ENCODE measurements at places on chromosomes 5 and 9. TPM values are rescaled to one million over a fixed set of nuclear protein-coding genes. Genes with fewer than 3 reads are reported as not detected.

The RNF208 gene
- total RNA-seq = 2.8 TPM

The ANKRD33B gene
- 27.0 TPM for total RNA-seq

The PCDHGB2 gene
- total RNA-seq = 2.9 TPM

The KCNMB1 gene
- 1.6 TPM for total RNA-seq

The PAPPA gene
- total RNA-seq = 2.3 TPM

The MACIR gene
- 5.6 TPM for total RNA-seq

The GPR150 gene
- total RNA-seq = 0.60 TPM

The IFNK gene
- total RNA-seq = not detected

The AOPEP gene
- total RNA-seq = 157 TPM

DNA sequence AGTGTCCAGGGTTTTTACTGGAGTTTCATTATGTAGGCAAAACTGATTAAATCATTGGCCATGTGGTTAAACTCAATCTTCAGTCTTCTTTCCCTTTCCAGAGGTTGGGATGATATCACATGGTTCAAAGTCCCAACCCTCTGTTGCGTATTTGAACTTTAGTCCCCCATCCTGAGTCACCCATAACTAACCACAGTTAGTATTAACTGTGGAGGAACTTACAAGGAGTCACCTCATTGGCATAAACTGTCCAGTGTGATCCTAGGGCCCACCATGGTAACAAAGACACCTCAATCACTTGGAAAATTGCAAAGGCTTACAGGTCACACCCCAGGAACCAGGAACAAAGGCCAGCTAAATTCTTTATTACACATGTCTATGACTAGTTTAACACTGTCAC is 188.5 kb downstream of the COX7C start:
- no peak for DNase-seq

GRCh38 chr9:105059252-105059651 is 131.3 kb upstream of the ABCA1 start:
- no peak for DNase-seq

DNA sequence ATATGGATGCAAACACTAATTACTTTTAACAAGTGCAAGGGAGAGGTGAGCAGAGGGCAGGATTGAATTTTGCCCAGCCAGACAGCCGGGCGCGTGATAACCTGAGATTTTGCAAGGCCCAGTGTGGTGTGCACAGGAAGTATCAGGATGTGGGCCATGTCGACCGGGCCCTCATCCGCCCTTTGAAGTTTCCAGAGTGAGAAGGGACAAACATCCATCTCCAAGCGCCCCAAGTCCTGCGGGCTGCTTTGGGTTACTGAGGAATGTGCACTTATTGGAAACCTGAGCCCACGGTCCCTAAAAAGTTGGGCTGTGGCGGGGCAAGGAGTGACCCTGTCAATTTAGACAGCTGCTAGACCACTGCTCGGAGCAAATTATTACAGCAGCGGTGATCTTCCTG is 272.2 kb upstream of the IRX2 start:
- DNase-seq = peak; percentile 23

- no peak for DNase-seq
These were observed 49.0 kb downstream of the PPARGC1B start for GRCh38 chr5:149779124-149779465.

DNA sequence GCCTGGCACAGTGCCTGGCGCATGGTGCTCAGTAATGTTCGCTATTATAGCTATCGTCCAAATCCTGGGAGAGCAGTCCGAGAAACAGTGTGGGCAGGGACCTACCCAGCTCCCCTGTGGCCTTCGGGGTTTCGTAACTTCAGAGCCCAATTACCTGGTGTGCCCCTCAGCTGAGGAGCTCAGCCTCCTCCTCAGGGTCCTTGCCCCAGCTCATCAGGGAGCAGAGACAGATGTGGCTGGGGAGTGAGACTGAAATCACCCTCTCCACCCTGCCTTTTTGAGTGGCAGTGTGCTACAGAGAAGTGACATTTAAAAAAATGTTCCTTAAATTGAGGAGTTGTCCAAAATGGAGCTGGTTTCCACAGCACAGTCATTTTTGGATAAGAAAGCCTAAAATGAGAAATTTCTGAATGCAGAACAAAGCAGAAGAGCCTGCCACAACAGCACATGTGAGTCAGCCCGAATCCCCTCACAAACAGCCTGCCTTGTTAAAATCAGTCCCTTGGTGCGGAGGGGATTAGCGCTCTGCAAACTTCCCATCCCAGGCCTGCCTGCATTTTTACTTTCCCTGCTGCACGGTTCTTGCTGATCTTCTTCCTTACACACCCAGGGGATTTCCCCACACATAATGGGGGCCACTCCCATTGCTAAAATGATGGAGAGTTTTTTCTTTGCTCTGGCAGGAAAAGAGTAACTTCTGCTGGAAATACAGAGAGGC is 78.1 kb upstream of the PITX1 start:
- no peak for DNase-seq

DNA sequence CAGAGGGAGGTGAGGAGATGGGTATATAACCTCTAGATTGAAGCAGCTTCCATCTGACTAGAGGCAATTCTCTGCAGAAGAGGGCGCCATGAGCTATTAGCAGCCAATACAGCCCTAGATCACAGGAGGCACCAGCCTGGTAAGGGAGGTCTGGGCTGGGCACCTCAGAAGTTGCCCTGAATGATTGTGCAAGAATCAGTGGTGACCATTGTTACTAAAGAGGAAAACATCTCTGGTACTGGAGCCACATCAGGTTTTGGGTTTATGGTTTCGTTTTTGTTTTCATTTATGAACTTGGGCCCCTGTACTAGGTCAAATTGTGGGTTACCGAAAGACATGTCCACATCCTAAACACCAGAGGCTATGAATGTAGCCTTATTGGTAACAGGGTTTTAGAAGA is 342.0 kb downstream of the MLLT3 start:
- DNase-seq = no peak

- DNase-seq = no peak
These were observed 621.2 kb upstream of the CDH6 start for GRCh38 chr5:30572279-30572678.

DNA sequence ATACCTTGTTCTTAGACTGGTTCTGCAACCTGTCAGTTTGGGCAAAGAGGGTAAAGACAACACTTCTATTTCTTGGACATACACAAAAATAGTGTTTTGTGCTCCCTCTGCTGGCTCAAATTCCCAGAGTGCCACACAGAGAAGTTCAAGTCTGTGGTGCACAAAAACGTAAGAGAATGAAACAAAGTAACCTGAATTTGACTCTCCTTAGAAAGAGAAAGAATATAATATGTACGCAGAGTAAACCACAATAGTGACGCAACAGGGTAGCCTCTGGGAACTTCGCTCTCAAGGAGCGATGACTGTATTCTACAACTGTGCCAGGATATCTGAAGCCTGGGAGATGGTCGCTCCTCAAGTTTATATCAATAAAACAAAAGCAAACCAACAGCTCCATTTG is 18.5 kb downstream of the DDX31 start:
- DNase-seq = no peak

- no peak for DNase-seq
These were observed 499.0 kb upstream of the SGCD start for GRCh38 chr5:155827949-155828348.

DNA sequence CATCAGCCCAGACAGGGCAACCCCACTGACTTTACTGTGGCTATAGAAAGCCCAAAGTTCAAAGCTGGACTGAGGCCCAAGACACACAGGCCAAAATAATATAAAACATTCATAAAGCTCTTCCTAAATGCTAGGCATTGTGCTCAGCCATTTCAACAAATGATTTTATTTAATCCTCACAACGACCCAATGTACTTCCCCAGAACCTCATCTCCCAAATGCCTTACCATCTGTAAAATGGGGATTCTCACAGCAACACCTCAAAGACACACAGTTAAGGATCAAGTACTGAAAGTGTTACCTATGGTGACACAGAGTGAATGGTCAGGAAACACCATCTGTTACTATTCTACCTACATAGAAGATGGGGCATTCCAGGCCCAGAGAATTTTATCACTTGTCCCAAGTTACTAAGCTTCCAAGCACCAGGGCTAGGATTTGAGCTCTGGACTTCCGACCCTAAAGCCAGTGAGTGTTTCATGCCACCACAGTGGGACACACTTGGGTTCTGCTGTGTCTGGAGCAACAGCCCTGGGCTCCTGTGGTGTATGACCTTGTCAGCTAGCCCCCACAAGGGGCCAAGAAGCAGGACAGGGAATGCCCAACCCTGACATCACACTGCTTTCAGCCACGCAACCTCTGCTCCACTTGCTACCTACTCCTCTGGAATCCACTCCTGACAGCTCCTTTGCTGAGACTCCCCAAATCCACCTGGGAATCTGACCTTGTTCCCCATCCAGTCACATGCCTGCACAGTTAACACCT is 15.1 kb downstream of the SHB start:
- no peak for DNase-seq

- DNase-seq = no peak
These were observed 172.3 kb upstream of the PPP1R26 start for GRCh38 chr9:135307300-135307699.

DNA sequence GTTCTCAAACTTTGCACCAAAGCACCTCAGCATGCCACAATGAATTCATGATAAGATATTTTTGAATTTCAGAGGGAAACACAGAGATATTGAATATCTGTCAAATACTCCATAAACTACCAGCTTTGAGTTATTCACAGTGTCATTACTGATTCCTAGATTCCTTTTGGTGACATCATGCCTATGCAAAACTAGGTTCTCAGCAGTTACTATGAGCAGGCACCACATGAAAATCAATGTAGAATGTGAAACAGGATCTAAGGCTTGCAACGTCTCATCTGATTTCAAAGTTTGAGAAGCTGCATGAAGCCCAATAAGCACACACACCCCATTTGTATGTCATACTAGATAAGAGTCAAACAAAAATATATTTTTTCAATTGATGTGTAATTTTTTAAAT is 426.5 kb downstream of the NR2F1-AS1 start:
- DNase-seq = no peak

- DNase-seq = no peak
These were observed 35.3 kb upstream of the SMARCA2 start for GRCh38 chr9:1979741-1980367.

DNA sequence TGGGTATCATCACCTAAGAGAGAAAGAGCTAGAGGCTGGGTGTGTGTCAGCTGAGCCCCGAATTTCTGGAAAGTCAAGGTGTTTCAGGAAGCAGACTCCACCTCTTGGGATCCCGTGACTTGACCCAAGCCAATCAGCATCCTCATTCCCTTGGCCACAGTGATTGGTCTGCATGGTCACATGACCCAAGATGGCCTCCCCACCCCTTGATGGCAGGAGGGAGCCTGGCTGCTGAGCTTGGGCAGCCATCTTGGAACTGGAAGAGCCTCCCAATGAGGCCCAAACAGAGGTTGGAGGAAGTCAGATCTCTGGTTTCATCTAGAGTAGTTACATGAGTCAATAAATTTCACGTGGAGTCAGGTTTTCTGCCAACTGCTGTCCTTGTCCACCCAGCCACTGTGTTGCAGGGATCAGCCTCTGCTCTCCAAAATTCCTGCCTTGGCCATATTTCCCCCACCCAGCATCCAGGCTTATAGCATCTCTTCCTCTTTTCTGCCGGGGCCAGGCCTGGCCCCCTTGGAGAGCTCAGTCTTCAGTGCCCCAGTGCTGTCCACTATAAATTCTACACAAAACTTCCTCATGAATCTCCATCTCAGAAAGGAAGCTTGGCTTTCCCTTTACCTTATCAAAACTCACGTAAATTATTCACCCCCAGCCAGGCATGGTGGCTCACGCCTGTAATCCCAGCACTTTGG is 17.2 kb upstream of the SUSD3 start:
- no peak for DNase-seq
